Spinal cord (tissue), 10 donors: ENCODE measurements at places on chromosomes 3 and 15. TPM values are rescaled to one million over a fixed set of nuclear protein-coding genes. Genes with fewer than 3 reads are reported as not detected.

The SCN10A gene
- polyA plus RNA-seq: 0.03 TPM

The CASR gene
- polyA plus RNA-seq: 1.4 TPM

The DUOXA2 gene
- polyA plus RNA-seq: 0.11 TPM

The ARHGAP11A gene
- polyA plus RNA-seq: 16.3 TPM

DNA sequence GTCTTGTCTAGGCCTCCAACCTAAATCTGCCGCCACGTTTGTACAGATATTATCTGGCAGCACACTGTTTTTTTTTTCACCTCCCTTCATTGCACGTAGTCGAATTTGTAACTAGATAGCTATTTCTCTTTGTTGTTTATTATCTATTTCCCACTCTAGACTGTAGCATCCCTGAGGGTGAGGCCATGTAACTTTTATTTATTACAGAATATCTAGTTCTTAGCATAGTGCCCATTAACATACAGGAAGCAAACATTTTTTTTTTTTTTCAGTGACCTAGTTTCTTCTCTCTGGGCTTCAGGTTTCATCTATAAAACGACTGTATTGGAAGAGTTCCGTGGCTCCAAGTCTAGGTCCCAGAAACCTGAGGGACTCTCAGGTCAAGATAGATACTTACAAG, 354.3 kb downstream of the FGF12 start:
- no peaks in the 10 kb centered on the region for H3K36me3 ChIP-seq
- H3K27ac ChIP-seq: no peak overlapping the region
- no peaks in the 10 kb centered on the region for H3K27me3 ChIP-seq
- H3K4me1 ChIP-seq: peaks cover 5% of the 10 kb centered on the region
- no peak for DNase-seq

DNA sequence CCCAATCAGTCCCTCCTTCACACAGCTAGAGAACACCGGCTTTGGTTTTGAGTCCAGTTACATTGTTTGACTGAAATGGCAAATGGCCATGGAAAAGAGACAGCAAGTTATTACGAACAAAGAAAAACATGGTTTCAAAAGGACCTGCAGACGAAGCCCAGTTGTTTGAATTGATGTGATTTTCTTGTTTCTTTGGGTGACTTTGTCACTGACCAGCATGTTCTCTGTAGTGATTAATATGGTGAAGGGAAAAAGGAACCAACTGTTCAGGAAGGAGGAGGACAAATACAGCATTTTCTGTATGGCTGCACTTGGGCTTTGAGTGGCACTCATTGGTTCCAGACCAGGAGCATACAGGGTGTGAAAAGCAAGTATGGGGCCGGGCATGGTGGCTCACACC, 217.4 kb upstream of the TPM1 start:
- DNase-seq: no peak
- peaks cover 5% of the 10 kb centered on the region for H3K36me3 ChIP-seq
- no peak overlapping the region for H3K4me3 ChIP-seq
- H3K27me3 ChIP-seq: no peaks in the 10 kb centered on the region
- H3K4me1 ChIP-seq: no peaks in the 10 kb centered on the region

DNA sequence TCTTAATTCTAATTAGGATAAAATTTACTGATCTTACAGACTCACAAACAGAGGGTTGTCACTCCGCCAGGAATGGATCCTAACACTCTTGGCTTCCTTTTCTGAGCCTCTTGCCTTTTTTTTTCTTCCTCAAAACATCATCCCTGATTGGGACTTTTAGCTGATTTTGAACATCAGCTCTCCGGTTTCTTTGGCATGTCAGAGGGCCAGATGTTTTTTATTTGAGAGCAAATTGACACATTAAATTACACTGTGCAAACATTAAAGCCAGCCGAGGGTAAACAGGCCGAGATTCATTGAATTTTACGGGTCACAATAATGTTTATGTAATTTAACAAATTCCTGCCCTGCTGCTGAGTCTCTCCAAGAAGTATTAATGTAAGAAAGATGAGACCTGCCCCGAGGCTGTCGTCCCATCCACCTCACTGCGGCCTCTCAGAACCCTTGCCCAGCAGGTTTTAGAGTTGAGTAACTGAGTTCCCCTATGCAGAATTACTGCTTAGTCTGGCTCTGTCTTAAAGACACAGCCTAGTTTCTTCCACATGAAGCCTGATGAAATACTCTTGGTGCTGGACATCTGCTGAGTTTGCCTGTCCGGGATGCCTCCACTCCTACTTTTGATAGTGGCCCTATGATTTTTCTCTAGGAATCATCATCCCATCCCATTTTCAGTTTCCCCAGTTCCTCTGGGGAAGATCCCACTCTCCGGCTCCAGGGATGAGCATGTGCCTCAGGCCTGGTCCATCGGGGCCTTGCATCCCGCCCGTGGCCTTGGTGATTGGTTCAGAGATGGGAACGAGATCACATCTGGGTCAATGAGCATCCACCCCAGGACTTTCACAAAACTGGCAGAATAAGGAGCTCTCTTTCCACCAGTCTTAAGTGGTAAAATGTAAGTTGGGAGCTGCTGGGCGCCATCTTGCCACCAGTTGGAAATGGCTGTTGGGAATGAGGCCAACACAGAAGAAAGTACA, 226.6 kb upstream of the TLE3 start:
- peaks cover 30% of the 10 kb centered on the region for H3K4me1 ChIP-seq
- H3K27ac ChIP-seq: peak overlapping the region; percentile 44
- no peak for DNase-seq

DNA sequence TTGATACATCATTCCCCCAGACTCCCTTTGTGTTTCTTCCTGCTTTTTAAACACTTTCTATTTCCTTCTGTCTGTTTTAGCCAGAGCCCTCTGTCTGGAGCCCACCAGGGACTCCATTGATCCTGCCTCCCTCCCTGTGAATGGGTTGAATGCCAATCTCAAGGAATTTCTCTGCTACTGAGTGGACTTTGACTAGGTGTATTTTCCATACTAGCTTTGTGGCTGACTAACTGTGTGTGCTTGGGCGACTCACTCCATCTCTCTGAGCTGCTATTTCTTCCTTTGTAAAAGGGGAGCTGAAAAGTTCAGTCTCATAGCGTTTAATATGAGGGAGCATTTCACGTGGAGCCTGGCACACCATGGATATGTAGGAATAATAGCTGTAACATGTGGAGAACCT, 98.8 kb downstream of the EEFSEC start:
- H3K4me3 ChIP-seq: no peak overlapping the region
- peaks cover 3% of the 10 kb centered on the region for H3K36me3 ChIP-seq
- H3K4me1 ChIP-seq: peaks cover 12% of the 10 kb centered on the region
- H3K27me3 ChIP-seq: no peaks in the 10 kb centered on the region
- DNase-seq: no peak

GRCh38 chr15:74411686-74412085, 22.1 kb downstream of the SEMA7A start:
- no peaks in the 10 kb centered on the region for H3K27me3 ChIP-seq
- no peak overlapping the region for H3K4me3 ChIP-seq
- peaks cover 59% of the 10 kb centered on the region for H3K4me1 ChIP-seq
- no peak overlapping the region for H3K27ac ChIP-seq

- DNase-seq: no peak
- H3K27me3 ChIP-seq: no peaks in the 10 kb centered on the region
- H3K4me1 ChIP-seq: peaks cover 18% of the 10 kb centered on the region
- H3K36me3 ChIP-seq: peaks cover 25% of the 10 kb centered on the region
Measured at GRCh38 chr3:49902511-49903345, 945 bp downstream of the MST1R start.
